ENCODE measurements at places on chromosomes 2 and 18.

DNA sequence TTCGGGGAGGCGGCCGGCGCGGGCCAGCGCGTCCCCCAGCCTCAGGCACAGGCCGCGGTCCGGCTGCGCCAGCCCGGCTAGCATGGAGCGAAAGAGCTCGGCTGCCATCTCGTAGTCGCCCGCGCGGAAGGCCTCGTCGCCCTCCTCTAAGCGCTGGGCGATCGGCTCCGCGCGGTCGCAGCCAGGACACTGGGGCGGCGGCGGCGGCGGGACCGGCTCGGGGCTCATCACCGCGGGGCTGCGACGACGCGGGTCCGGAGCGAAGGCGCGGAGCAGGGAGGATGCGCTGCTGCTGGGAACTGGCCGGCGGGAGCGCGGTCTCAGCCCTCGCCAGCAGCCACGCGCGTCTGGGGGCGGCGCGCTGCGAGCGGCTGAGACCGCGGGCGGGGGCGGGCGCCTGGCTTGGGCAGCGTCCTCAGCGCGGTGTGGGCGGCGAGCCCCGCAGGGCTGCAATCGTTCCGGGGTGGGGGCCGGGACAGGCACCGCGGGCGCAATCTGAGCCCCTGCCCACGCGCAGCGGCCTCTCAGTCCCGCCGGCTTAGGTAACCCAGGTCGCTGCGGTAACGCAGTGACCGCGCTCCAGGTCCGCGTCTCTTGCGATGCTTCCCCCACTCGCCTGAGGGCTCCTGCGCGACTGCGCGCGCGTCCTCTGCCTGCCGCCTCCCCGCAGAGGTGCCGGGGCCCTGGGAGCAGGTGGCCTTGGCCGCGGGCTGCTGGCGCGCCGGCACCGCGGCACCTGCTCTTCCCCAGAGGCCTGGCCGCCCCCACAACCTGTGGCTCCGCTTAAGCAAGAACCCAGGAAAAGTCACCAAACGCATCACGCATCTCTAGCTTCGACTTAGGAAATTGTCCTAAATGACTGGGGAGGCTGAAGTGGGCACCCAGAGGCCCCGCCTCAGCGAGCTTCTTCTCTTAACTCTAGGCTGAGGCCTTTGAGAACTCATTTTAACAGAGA lies at the start of gene LONRF2:
LONRF2 (minus strand) TSS at position 636 of the 955 bp plus-strand sequence; CDS start at position 228, 408 bp downstream.
- DNase-seq: peak; percentile 14

- no peak for DNase-seq
These were observed 110.1 kb downstream of the MYO1B start for GRCh38 chr2:191355170-191355758.

- DNase-seq: no peak
These were observed 20.3 kb downstream of the SLC8A1 start for GRCh38 chr2:40431600-40431955.

DNA sequence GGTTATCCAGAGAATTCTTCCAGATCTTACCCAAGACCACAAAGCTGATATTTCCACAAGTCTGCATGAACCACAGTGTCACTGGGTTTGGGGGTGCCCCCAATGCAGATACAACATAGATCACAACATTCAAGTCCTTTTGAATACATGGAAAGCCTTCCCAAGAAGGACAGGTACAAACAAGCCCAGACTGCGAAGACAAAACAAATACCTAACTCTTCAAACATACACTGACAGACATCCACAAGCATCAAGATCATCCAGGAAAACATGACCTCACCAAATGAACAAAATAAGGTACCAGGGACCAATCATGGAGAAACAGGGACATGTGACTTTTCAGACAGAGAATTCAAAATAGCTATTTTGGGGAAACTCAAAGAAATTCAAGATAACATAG lies 93.1 kb downstream of the MDH1 start:
- no peak for DNase-seq

- DNase-seq: no peak
These were observed 9.8 kb downstream of the NR4A2 start for GRCh38 chr2:156322686-156323231.

DNA sequence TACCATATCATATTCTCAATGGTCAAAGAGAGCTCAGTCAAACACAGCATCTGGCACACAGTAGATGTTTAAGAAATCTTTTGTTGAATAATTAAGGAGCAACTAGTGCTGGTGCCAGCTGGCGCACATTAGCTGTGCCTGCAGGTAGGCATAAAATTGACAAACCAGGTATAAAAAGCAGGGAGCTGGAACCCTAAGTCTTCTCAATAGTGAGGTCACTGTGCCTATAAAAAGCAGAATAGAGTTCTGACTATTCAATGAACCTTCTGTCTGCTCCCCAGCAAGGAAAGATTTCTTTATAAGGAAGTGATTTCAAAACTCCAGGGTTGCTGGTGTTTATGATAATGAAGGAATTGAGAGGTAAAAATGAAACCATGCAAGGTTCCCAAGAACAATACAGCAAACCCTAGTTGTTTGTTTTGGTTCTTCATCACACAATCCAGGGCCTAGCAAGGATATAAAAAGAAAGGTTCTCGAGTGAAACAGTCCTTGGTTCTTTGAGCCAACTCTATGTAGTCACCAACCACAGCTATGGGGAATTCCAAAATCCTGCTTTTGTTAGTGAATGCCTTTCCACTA lies 76.1 kb downstream of the THADA start:
- no peak for DNase-seq

GRCh38 chr18:22829781-22830180 lies 103.3 kb upstream of the RBBP8 start:
- DNase-seq: no peak

GRCh38 chr2:45919160-45919650 lies 267.7 kb downstream of the PRKCE start:
- no peak for DNase-seq

DNA sequence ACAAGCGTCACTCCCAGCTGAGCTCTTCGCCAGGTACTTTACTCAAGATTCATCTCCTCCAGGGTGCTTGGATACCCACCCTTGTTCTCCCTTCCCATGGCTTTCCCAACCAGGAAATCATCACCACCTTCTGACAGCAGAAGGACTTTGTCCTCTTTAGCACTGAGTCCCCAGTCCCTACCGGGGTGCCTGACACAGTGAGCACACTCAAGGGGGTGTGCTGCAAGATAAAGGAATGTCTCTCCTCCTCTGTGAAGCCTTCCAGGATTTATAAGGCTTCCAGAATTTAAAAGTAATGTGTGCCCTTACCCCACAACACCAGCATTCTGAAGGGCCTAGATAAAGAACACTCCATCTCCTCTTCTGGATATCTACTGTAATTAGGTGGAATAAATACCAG lies 39.6 kb downstream of the ACVR1 start:
- DNase-seq: no peak

DNA sequence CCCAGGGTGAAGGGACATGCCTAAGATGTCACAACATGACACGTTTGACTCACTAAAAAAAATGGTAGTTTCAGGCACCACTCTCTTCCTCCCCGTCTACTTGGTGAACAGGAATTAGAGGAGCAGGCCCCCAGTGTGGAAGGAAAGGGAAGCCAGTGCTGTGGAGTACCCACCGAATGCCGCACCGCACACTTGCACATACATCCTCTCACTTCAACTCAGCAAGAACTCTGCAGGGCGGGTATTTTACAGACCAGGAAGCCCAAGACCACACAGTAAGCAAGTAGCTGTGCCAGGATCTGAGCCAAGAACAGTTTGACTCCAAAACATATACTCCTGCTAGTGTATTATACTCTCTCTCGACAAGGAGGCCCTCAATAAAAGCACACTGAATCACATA lies 69.8 kb downstream of the BCL2 start:
- DNase-seq: no peak

DNA sequence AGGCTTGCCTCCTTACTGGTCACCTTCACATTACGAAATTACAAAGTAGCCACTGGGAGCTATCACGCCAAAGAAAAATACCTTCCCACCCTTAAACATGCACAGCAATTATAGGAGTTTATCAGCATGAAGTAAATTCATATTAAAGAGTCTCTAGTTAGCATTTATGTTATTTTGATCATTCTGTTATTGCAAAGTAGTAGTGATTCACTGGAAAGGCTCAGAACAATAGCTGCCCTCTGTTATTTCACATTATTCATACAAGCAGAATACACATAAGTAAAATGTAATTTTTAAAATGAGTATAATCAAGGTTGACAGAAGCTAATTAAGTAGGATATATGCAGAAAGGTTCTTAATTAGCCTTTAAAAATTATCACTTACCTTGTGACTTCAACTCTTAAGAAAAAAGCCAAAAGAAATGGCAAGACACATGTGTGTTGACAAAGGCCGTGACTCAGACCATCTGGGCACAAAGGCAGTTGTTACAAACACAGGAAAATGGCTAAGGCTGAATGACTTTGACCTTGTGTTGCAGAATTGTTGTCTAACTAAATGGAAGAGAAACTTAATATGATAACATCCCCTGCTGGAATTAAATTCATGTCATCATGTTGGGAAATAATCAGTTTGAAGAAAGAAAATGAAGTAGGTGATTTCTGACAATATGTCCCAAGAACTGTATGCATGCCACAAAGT lies 108.3 kb downstream of the ARL6IP6 start:
- DNase-seq: no peak

DNA sequence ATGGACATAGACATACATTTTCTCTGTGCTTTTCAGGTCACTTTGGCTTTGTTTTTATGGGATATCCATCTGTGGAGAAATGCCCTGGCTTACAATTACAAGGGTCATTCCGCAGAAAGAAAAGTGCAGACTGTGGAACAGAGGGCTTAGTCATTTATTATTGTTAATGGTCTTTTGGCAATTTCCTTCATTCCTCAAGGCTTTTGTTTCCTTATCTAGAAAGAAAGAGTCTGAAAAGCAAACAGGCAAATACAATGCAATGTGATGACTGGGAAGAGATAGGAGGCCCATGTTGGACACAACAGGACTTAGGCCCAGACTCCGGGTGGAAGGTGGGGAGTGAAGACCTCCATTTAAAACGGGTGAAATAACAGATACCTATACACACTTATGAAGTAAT lies 129.5 kb upstream of the CAVIN2 start:
- DNase-seq: no peak

GRCh38 chr2:230924470-230925341 lies at the start of gene GPR55:
TSS of gene GPR55 (minus strand) at chr2:230925242. CDS start at chr2:230910962, 14,280 bp downstream.
- no peak for DNase-seq

DNA sequence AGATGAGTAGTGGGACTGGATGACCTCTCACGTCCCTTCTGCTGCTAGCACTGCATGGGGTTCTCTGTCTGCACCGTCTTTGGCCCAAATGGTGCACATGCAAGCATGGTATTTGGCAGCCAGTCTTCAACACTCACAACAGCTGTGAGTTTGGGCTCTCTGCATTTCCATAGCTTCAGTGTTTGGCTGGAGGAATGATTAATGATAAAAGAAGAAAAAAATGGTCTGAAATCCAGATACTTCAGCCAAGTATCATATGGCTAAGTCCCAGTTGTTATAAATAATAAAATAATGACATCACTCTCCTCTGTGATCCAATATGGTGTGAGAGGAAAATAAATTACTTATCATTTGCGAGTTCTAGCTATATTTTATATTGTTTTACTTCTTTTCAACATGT lies 173.3 kb downstream of the DCDC2C start:
- DNase-seq: no peak

DNA sequence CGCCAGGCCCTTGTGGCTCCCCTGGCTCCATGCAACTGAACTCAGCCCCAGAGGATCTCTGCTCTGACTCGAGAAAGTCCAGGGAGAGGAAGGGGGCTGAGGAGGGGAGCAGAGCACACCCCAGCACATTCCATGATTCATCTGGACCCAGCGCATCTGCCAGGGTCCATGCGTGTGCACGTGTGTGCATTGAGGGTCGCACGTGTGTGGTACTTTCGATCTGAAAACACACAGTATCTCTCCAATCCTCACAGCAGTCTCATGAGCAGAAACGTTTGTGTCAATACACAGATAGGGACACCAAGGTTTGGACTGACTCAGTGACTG lies 146.4 kb upstream of the ID2 start:
- no peak for DNase-seq

GRCh38 chr18:57052759-57053158 lies 94.1 kb upstream of the BOD1L2 start:
- DNase-seq: no peak

DNA sequence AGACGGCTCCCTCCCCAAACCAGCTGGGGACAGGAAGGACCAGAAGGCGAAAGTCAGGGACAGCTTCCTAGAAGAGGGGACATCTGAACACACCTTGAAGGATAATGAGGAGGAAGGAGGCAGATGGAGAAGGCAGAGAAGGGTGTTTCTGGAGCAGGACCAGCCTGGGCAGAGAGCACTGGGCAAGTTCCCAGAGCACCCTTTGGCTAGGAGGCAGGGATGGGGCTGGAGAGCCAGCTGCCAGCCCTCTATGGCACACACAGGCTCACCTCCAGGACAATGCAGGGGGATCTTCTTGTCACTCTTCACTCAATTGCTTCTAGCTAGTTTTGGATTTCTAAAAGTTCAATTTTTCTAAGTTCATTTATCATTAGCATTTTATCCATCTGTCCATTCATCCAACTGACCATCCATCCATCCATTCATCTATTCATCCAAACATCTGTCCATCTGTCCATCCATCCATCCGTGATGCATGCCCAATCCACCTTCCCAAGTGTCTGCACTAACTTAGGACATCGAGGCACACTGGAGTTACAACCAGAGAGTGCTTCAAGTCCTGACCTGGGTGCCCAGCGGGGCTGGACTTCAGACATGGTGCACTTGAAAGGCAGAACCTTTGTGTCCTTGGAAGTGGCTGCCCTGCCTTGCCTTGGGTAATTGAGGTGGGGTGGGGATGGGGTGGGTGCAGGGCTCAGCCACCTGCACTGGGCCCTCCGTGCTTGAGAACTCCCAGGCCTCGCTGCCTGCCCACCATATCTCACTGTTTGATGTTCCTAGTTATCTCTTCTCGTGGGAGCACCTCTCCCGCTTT lies 42.5 kb downstream of the INHBB start:
- no peak for DNase-seq

- no peak for DNase-seq
These were observed 527.2 kb upstream of the SOX11 start for GRCh38 chr2:5164776-5165525.

- DNase-seq: no peak
These were observed 649 bp upstream of the CLIP4 start for GRCh38 chr2:29114586-29114945.

- DNase-seq: no peak
These were observed 198.8 kb downstream of the PDE1A start for GRCh38 chr2:182228073-182228473.

GRCh38 chr2:214378455-214379103 lies 32.3 kb upstream of the VWC2L start:
- DNase-seq: no peak

- no peak for DNase-seq
These were observed 136.7 kb downstream of the EML6 start for GRCh38 chr2:54859997-54860701.

DNA sequence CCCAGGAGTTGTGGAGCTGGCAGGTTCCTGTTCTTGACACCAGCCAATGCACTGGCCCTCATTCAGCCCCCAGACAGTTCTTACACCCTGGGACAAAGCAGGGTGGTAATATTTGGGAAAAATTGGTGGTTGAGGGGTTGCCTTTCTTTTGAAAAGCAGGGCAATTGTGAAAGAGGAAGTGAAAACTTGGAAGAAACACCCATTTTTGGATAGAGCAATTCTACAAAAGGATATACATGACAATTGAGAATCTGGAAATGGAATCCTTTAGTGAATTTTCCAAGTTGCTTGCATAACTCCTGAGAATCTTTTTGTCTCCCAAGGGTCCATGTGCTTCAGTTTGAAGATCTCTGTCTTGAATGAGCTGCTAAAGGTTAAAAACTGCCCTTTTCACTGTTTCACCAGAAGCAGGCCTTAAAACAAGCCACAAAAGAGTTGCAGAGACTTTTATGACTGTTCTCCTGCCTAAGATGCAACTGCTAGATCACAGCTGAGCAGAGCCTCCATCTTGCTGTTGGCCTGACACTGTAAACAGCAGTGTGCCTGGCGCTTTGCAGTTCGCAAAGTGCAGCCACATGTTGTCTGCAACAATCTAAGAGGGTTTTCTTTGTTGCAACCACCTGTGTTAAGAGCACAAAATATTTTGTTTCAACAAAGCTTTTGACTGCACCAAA lies 11.8 kb downstream of the COL4A4 start:
- no peak for DNase-seq
